GM23248 (cell line): ENCODE measurements at places on chromosomes 2 and 18. TPM values are rescaled to one million over a fixed set of nuclear protein-coding genes. Genes with fewer than 3 reads are reported as not detected.

GRCh38 chr2:119517433-119517832 is 6.8 kb downstream of the SCTR start:
- peak; percentile 74 for DNase-seq

DNA sequence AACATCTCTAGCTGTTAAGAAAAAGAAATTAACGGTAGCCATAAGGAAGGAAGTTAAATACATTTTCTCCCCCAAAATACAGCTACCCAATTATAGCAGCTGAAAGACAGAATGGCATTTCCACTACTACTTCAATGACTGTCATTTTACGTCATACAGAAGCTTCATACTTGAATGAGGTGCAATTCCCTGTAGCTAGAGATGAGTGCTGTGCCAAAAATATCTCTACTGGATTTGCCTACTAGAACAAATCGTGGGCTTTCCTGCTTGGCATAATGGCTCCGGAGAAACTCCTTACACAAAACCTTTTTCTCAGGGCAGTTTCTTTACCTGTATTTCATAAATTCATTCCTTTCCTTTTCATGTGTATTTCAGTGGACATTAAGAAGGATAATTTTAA is 36.3 kb upstream of the NRXN1 start:
- no peak for DNase-seq

GRCh38 chr2:85459771-85460170 is 41.3 kb downstream of the SH2D6 start:
- no peak for DNase-seq

The PAIP2B gene
- under 0.01 TPM in 2 replicates for total RNA-seq
